Dermis blood vessel endothelial cell (primary cell): ENCODE measurements at places on chromosomes 7 and 10.

DNA sequence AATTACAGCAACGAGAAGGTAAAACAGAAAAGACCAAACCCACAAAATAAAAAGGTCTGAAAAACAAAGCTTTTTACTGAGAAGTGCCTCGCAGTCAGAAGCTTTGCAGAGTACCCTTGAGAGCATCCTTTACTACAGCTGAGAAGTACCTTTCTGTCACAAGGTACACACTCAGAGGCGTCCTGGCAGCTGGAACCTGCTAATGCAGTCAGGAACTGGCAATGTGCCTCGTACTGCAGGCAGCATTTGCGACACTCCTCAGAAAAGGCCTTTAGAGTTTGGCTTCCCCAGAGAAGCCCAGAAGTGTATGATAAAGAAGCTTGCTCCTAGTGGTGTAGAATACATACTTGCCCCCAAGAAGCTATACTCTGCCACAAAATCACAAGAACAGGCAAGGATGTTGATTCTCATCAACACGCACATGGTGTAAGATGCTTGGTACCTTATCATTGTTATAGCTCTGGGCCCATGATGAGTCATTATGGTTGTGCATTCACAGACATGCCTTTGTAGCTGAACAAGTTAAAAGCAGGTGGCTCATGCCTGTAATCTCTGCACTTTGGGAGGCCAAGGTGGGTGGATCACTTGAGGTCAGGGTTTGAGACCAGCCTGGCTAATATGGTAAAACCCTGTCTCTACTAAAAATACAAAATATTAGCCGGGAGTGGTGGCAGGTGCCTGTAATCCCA, 2.0 kb upstream of the GTPBP4 start:
- peak; percentile 50 for DNase-seq

DNA sequence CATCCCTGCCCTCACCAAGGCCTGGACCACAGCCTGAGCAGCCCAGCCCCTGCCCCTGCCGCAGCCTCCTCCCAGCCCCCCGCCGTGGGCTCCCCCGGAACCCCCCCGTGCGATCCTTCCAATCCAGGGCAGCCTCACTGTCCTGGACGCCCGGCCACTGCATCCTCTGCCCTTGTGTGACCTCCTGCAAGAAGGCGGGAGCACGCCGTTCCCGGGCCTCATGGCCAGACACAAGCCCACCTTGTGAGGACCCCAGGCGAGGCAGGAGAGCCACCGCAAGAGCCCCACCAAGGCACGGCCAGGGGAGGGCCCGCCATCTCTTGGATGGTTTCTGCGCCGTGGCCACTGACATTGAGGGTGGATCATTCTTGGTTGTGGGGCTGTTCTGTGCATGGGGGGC, 7.8 kb upstream of the LFNG start:
- no peak for DNase-seq

DNA sequence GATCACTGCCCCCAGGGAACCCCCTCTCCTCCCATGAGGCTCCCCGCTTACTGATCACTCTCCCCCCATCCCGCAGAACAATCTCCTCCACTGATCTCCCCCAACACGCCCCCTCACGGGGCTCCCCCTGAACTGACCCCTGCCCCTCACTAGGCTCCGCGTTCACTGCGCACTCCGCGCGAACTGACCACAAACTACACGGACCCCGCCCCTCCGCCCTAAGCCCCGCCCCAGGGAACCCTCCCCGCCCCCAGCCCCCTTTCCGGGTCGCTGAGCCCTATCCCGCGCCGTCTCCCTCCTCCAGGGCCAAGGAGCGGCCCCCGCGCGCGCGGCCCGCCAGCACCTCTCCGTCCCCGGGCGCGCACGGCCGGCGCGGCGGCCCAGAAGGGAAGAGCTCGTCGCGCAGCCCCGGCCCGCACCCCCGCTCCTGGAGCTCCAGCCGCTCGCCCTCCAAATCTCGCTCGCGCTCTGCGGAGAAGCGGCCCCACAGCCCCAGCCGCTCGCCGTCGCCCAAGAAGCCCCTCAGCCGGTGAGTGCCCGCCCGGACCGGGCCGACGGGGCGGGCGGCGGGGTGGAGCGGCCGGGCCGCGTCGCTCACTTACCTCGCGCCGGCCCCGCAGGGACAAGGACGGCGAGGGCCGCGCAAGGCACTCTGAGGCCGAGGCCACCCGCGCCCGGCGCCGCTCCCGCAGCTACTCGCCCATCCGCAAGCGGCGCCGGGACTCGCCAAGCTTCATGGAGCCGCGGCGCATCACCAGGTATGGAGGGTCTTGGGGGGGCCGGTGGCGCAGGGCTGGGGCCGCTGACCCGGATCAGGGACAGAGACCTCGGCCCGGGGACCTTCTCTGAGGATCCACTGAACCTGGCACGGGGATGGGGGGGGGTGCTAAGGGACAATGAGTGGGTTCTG, 19.9 kb upstream of the HSPB1 start:
- DNase-seq: peak; percentile 41

DNA sequence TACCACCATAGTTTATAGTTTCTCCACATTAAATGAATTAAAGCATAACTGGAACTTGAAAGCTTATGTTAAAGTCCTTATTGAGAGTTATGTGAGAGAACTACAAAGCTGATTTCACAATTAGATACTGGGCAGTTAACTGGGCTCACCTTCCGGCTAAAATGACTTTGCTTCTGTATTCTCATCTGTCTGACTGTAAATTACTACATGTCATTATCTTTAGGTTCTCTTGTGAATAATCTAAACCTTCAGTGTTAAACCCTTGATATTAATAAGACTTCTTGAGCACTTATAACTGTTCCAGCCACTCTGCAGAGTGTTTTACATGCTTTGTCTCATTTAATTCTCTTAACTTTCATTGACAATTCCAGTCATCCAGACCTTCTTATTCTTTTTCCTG, 3.9 kb downstream of the KLHL7 start:
- DNase-seq: no peak

- no peak for DNase-seq
Observed at GRCh38 chr10:46523962-46524471, 32.4 kb downstream of the GPRIN2 start.

- no peak for DNase-seq
Observed at GRCh38 chr10:98292971-98293370, 25.0 kb upstream of the LOXL4 start.

DNA sequence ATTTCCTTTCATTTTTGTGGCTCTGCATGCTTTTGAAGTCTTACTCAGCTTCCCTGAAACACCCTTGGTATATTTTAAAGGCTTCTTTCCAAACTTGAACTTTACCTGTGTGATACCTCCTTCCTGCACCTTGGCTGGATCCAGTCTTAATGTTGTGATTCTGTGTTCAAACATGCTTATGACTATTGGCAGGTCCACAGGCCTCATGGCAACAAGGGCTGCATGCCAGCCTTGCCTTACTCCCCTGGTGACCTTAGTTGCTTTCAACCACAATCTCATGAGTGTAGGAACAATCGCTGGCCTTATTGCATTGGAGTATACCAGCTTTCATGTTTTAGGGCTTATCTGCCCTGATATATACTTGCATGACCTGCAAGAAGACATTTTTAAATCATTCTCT, 238.7 kb downstream of the KIF20B start:
- no peak for DNase-seq

DNA sequence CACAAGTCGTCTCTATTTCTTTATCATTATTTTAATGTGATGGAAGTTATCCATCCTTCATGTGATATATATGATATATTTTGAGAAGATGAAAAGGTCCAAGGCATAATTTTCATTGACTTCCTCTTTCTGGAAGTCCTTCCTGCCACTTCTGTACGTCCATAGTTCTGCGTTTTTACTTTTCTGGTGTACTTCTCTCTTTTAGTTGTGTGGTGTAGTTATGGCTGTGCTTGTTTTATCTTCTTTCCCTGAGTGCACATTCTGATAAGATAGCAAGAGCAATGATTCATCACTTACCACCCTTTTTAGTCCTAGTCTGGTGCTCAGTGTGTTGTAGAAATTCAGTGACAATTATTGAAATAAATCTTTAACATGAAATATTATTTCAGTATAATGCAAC, 231.3 kb upstream of the FERD3L start:
- no peak for DNase-seq

GRCh38 chr10:32125023-32125422, 68.8 kb upstream of the KIF5B start:
- no peak for DNase-seq

DNA sequence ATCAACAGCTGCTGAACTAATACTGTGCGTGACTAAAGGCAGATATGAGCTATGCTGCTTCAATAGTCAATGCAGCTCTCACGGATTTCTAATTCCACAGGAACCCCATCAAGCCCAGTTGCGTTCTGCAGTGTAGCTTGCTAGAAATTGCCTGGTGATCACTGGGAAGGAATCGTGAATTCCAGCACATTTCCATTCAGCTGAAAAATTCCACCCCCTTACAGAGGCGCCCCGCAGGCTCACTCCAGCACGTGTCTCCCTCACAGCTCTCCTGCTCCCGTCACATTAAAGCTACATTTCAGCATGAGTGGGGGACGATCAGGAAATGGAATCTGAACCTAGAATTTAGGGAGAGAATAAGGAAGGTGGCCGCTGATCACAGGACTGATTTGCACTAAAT, 534.8 kb downstream of the TCERG1L start:
- no peak for DNase-seq

DNA sequence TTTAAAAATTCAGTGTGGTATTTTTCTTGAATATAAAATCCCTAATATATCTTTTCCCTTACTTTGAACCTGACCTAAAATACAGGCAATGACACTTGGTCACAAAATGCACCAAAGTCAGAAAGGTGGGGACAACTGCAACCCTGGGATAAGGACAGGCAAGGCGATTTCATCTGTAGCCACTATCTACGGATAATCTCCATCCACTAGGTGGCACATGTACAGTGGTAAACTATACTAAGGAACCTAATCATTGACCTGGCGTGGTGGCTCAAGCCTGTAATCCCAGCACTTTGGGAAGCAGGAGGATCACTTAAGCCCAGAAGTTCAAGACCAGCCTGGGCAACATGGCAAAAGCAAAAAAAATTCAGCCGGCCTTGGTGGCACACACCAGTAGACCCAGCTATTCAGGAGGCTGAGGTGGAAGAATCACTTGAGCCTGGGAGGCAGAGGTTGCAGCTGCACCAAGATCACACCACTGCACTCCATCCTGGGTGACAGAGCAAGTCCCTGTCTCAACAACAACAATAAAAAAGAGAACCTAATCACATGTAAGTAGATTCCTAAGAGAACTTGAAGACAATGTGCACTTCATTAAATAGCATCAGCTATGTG, 98.9 kb downstream of the KMT2C start:
- peak; percentile 78 for DNase-seq

GRCh38 chr7:151431768-151432311, 8.1 kb downstream of the CRYGN start:
- DNase-seq: no peak

DNA sequence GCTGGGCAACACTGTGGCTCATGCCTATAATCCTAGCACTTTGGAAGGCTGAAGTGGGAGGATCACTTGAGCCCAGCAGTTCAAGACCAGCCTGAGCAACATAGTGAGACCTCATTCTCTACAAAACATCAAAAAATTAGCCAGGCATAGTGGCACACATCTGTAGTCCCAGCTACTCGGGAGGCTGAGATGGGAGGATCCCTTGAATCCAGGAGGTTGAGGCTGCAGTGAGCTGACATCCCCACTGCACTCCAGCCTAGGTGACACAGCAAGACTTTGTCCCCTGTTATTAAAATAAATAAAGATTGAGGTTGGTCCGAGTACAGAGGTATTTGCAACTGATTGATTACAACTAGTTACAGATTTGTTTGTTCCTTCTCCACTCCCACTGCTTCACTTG, 44.1 kb downstream of the SKIDA1 start:
- DNase-seq: no peak

GRCh38 chr10:61890430-61890829, 11.1 kb upstream of the ARID5B start:
- no peak for DNase-seq

- peak; percentile 76 for DNase-seq
Observed at GRCh38 chr7:113086431-113086888, at the start of gene GPR85. Gene GPR85, minus strand, starts transcription at chr7:113086827. Its CDS starts 2,106 bp downstream, at chr7:113084721.

- DNase-seq: no peak
Observed at GRCh38 chr10:71044720-71045119, 156.4 kb upstream of the PCBD1 start.

GRCh38 chr10:44238212-44238611, 146.7 kb downstream of the CXCL12 start:
- DNase-seq: no peak
